Stimulated activated CD4-positive, alpha-beta T cell treated with anti-CD3 and anti-CD28 coated beads, Interleukin-2, amount 100 ng/mL, for 48 hours (primary cell): ENCODE measurements at places on chromosomes 3 and 15.

DNA sequence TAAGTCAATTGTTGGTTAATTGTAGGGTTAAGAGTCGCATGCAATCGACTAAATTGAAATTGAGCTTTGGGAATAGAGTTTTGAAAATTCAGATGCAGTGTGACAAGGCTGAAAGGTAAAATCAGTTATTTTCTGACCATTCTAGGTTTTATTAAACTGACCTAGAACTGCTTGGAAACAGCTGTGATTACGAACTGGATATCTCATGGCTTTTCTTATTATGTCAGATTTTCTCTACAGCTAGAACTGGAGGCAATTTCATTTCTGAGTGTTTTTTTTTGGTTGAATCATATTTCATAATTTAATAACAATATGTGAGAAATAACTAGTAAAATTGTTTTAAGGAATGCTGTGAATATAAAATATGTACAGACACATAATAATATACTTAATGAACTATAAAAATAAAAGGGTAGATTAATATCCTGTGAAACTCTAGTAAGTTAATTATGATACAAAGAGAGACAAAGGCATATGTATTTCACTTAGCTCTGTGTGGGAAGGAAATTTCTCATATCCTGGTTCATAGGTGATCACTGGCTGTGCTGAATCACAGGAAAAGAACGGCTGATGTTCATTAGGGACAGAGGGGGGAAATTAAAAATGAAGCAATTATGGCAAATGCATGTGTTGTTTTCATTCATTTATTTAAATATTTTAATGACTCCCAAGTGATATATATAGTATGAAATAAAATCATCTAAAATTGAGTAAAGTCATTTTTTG is 403.2 kb downstream of the ZIC1 start:
- DNase-seq, result no peak

DNA sequence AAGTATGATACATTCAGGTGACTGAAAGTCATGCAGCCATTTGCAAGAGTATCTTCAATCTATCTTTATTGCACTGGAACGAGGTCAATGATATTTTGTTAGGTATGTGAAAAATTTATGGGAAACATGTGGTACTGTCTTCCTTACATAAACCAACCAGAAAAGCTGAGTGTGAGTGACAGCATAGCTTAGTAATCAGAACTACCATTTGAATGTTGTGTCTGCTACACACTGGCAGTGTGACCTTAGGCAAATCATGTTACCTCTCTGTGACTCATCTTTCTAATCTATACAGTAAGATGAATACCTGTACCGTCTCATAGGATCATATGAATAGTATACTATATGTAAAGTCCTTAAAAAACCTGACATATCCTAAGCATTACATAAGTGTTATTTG is 337.9 kb upstream of the IL12A start:
- DNase-seq, result no peak

DNA sequence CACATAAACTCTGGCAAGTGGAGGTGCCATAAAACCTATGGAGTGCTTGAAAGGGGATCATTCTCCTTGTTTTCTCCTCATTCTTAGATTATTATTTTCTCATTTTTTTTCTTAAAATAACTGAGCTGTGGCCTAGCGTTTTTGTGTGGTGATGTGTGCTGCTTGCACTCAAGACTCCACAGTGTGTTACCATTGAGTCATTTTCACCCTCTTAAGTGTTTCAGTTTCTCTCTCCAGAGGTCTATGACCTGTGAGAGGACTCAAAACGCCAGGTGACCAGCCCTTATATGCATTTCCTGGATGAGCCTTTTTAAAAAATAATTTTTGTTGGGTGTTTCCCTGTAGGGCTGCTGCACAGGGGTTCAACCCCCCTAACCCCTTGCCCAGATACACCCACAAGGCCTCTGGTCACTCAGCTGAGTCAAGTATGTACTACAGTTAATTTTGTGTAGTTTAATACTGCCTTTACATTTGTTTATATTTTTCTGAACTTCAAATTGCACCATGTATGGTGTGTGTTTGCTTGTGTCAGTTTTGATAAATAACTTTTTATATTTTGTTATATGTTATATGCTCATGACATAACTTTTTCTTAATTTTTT is 15.4 kb upstream of the BTLA start:
- DNase-seq, result no peak

DNA sequence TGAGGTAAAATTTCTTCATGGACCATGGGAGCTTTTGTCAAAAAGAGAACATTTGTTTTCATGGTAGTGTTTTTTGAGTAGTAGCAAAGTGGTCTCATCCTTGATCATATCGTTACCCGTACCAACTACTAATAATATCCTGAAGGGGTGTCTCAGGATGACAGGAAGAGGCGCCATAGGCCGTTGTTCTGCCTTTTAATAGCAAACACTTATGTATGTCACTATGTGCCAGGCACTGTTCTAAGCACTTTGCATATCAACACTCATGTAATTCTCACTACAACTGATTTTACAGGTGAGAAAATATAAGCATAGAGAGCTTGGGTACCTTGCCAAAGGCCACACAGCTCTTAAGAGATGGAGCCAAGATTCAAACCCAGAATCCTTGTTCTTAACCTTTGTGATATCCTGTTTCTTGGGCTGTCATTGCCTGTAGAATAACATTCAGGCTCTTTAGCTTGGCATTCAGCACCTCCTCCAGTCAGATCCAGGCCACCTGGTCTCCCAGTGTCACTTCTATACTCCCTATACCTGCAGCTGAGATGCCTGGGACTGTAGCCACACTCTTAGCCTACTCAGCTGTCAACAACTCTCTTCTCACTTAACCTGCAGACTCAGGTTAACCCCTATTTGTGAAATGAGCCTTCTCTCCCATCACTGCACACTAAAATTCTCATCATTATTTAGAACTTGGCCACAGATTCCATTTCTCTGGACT is 113.7 kb downstream of the USP13 start:
- DNase-seq, result no peak

DNA sequence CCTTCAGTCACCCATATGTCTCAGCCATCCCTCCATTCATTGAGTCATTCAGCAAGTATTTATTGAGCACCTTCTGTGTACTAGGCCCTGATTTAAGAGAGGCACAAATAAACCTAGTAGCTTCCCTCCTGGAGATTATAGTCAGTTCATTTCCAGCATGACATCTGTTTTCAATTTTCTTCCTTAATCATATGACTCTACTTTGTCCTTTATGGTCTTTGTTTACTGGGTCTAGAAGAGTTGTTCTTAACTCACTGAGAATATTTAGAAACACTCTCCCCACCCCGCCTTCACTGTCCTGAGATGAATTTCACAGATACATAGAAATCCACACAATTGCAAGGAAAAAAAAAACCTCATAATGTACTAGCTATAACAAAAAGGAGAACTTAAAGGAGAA is 44.8 kb upstream of the ADAMTS9 start:
- no peak for DNase-seq

GRCh38 chr15:40064231-40064894 is 25.4 kb upstream of the SRP14 start:
- no peak for DNase-seq

DNA sequence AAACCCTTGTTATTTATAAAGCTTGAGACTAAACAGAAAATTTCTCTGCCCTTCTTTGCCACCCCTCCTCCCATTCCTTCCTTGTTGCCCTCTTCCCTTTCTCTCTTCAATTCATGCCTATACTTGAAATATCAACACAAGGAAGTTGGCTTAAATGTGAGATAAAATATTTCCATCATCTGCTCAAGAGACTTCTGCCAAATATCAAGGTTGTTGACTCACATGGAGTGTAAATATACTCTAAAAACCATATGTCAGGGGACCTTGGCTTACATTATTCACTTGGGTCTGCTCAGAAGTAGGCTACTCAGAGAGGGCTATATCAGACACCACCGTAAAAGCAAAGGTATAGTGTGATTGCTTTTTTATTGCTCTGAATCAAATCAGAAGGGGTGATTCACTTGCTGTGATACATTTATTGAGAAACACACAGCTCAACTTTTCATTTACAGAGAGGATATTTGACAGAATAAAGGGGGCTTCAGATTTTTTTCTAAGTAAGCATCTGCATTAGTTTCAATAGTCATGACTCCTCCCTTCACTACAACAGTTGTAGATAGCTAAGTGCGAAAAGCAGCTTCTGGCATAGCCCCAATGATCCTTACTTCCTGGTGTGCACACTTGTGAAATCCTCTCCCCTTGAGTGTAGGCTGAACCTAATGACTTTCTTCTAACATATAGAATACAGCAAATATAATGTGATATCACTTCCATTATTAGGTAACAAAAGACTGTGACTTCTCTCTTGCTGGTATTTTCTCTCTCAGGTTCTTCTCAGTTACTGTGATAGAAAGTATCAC is 386.2 kb downstream of the EFHB start:
- no peak for DNase-seq

- DNase-seq, result no peak
These were observed 21.7 kb downstream of the ALS2CL start for GRCh38 chr3:46671541-46672348.

- no peak for DNase-seq
These were observed 14.4 kb downstream of the RTP1 start for GRCh38 chr3:187211532-187212195.

- DNase-seq, result no peak
These were observed 59.4 kb downstream of the DENND4A start for GRCh38 chr15:65732698-65733097.

DNA sequence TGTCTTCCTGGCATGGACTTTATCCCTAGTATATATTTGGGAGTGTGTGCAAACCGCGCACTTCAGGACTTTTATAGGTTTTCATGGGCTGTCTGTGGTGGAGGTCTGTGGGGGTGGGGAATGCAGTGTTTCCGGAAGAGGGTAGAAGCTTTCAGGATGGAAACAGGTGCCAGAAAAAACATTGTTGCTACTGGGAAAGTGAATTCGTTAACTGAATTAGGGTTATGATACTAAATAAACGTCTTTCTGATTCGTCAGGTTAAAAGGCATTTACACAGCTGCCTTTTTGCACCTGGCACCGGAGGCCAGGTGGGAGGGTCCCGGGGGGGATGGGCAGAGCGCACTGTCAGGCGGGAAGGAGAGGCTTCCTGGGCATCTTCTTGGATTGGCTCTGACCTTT is 62.1 kb downstream of the SLCO3A1 start:
- no peak for DNase-seq

GRCh38 chr3:73609655-73610054 is 15.1 kb downstream of the PDZRN3 start:
- no peak for DNase-seq

GRCh38 chr3:101216710-101217465 is 103.5 kb downstream of the IMPG2 start:
- DNase-seq, result no peak

DNA sequence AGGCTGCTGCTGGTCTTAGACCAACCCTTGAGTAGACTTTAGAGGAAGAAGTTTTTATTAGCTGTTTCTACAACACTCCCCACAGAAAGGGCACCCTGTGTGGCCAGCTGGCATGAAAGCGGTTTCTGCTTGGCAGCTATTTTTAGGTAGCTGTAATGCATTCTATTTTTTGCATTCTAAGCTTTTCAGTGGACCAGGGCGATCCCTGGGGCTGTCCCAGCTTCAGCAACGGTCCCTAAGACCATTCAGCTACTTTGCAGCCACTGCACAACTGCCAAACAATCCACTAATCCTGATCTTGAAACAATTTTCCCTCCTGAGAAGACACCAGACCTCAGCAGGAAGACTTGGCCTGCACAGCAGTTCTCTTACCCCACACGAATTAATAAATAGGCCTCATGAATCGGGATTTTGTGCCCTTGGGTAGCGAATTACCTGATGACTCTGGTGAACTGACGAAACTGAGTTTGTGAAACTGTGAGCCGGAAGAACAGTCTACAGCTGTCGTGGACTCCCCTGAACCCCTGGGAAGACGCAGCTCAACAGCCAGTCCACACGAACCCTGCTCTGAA is 14.6 kb upstream of the TFRC start:
- no peak for DNase-seq

- no peak for DNase-seq
These were observed 59.6 kb downstream of the ESYT3 start for GRCh38 chr3:138493804-138494606.

DNA sequence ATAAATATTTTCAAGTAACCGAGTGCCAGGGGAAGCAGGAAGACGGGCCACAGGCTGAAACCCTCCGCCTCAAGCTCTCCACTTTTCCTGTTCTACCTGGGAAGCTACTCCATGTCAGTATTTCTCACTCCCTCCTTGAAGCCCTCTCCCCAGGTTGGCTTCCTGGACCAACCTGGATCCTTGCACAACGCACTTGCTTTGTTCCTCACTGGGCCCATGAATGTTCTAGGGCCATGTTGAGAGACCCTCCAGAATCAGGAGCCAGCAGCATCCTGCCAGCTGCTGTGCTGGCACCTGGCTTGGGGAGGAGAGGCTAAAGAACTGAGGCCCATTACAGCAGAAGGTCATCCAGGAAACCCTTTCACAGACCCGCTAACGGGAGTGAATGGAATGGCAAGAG is 79.3 kb upstream of the SNRPA1 start:
- no peak for DNase-seq

- no peak for DNase-seq
These were observed 14.2 kb downstream of the ST8SIA2 start for GRCh38 chr15:92407916-92408315.
